ENCODE measurements at places on chromosomes 5 and 9. TPM values are rescaled to one million over a fixed set of nuclear protein-coding genes. Genes with fewer than 3 reads are reported as not detected.

GRCh38 chr9:126472948-126473298 is 140.8 kb upstream of the LMX1B start:
- no peaks in the 10 kb centered on the region for H3K4me1 ChIP-seq
- no peak overlapping the region for H3K4me3 ChIP-seq
- no peak for DNase-seq
- no peak overlapping the region for H3K27ac ChIP-seq

NR2F1 gene
- total RNA-seq = 33.0 TPM

GCNT1 gene
- total RNA-seq = 34.2 TPM

DNA sequence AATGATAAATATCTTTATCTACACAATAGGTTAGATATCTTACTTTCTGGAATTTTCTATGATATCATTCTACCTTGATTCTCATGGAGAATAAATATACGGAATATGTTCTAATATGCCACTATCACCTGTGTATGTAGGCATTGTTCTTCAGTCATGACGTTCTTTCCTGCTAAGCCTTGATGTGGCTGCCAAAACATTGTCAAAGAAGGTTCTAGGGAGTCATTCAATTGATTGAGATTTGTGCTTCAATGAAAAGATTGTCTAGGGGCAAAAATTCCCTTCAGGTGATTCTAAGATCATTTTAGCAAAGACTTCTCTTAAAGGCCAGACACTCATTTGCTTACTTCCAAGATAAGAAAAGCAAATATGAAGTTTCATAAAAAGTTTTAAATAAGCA is 118.1 kb downstream of the MAT2B start:
- no peaks in the 10 kb centered on the region for H3K36me3 ChIP-seq
- no peak overlapping the region for H3K4me3 ChIP-seq
- no peak overlapping the region for H3K27ac ChIP-seq
- DNase-seq = no peak
- H3K27me3 ChIP-seq = no peaks in the 10 kb centered on the region

DNA sequence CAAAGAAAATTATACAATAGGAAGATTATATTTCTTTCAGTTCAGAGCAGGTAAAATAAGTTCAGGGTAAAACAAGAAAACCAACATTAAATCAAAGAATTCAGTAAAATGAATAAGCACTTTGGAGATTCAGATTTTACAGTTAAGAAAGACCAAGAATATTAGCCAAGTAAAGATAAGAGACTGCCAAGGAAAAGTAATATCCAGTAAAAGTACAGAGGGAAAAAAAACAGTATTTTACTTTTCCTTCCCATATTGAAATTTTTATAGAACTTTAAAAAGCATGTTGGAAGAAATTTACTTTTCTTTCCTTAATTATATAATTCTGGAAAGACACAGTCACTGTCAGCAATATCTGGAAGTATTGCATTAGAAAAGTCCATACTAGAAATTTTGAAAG is 393.4 kb downstream of the NFIB start:
- no peaks in the 10 kb centered on the region for H3K4me1 ChIP-seq
- no peak overlapping the region for H3K27ac ChIP-seq
- no peak overlapping the region for H3K4me3 ChIP-seq
- no peak for DNase-seq

- H3K36me3 ChIP-seq = no peaks in the 10 kb centered on the region
- DNase-seq = no peak
- peaks cover 19% of the 10 kb centered on the region for H3K4me1 ChIP-seq
Measured at GRCh38 chr9:99257723-99258389, 35.8 kb downstream of the SEC61B start.

SPINK7 gene
- total RNA-seq = not detected

DNA sequence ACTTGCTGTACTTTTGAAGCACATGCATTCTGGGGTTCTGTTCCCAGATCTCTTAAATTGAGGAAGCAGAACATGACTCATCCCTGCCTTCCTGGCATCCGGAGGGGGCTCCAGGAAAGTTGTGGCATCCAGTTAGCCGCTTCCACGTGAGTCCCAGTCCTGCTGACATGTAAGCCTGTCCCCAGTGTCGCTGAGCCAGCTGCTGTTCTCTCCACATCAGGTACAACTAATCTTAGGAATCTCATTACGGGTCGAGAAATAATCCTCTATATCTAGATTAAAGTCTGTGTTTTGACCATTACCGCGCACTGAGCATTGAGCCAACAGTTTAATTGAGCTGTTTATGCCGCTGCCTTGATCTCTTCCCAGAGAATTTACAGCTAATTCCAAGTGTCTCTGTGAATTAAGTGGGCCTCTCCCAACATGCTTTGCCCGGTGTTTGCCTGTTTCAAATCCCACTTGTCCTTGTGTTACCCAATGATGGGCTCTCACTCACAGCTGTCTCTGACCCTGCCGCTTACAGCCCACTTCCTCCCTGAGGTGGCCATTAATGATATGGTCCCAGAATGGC is 10.5 kb upstream of the SHB start:
- no peaks in the 10 kb centered on the region for H3K36me3 ChIP-seq
- DNase-seq = no peak
- no peak overlapping the region for H3K27ac ChIP-seq
- H3K4me3 ChIP-seq = no peak overlapping the region

TSLP gene
- 0.26 TPM for total RNA-seq

DNA sequence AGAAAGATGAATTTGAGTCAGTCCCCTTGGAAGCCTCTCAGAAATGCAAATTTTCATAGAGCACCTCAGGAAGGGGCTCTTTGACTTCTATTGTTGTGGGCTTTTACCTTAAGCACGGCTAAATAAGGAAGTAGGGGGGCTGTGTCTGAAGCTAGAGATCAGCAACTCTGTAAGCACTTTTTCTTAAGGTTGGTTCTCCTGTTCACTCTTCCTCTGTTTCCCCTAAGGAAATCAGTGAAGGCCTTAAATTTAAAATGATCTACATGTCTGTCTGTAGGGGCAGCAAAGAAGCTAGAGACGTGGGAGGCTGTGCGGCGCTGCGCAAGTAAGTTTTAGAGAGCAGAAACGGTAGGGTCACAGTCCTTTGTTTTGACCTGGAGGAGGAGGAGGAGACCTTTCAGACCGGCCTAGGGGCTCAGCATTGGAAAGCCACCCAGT is 1.2 kb upstream of the CDC14B start:
- H3K4me1 ChIP-seq = peaks cover 8% of the 10 kb centered on the region
- no peaks in the 10 kb centered on the region for H3K27me3 ChIP-seq
- no peaks in the 10 kb centered on the region for H3K36me3 ChIP-seq

GRCh38 chr5:126508251-126508961 is 85.2 kb downstream of the GRAMD2B start:
- H3K27ac ChIP-seq = peak overlapping the region; percentile 7
- no peak for DNase-seq
- H3K36me3 ChIP-seq = no peaks in the 10 kb centered on the region

- DNase-seq = no peak
- H3K4me1 ChIP-seq = no peaks in the 10 kb centered on the region
- H3K27ac ChIP-seq = no peak overlapping the region
- H3K27me3 ChIP-seq = no peaks in the 10 kb centered on the region
- no peak overlapping the region for H3K4me3 ChIP-seq
Measured at GRCh38 chr5:107337281-107337680, 333.5 kb downstream of the EFNA5 start.

MFAP3 gene
- total RNA-seq = 23.4 TPM

CDX1 gene
- not detected for total RNA-seq

DNA sequence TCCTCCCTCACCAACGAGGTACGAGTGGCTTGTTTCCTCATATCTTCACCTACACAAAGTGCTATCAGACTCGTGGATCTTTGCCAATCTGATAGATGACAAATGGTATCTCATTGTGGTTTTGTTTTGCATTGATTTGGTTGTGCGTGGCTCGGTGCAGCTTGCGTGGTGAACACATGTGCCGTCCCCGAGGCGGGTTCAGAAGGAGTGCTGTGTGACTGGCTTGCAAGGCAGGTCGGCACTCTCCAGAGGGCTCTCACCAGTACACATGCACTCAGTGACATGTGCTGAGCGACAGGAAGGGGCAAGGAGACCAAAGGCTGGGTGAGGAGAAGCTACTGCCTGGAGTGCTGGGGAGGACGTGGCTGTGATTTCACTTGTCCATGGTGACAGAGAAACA is 95.3 kb upstream of the PITX1 start:
- no peak for DNase-seq
- no peaks in the 10 kb centered on the region for H3K36me3 ChIP-seq
- H3K27ac ChIP-seq = no peak overlapping the region
- H3K4me3 ChIP-seq = no peak overlapping the region
- H3K4me1 ChIP-seq = no peaks in the 10 kb centered on the region

EQTN gene
- total RNA-seq = not detected

TPM2 gene
- 132 TPM for total RNA-seq

BTNL9 gene
- 20.2 TPM for total RNA-seq

DNA sequence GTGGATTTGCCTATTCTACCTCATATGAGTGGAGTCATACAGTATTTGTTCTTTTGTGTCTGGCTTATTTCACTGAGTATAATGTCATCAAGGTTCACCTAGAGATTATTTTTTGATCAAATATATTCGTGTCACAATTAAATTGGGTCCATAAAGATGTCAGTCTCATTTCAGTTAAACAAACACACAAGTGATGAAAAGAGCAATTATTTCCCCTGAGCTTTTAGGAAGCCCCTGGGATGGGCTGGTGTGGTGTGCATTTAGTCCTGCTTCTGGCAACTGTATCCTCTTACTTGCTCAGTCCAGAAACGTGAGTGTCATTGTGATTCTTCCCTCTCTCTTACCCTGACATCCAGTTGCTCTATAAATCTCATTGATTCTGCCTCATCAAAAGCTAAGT is 52.8 kb upstream of the CARTPT start:
- H3K4me1 ChIP-seq = no peaks in the 10 kb centered on the region
- H3K4me3 ChIP-seq = no peak overlapping the region
- no peak overlapping the region for H3K27ac ChIP-seq

DNA sequence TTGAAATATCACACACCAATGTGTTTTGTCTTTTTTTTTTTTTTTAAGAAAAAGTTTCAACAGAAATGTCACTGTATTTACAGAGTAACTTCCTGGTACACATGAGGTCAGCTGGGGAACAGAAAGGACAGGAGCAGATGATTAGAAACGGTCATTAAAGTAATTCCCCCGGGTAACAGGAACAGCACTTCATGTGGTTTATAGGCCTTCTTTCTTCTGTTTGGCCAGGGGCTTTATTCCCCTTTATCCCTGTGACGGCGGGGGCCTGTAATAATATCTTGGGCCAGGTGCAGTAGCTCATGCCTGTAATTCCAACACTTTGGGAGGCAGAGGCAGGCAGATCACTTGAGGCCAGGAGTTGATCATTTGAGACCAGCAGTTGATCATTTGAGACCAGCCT is 30.5 kb upstream of the MSH3 start:
- no peak overlapping the region for H3K4me3 ChIP-seq
- no peak overlapping the region for H3K27ac ChIP-seq
- no peaks in the 10 kb centered on the region for H3K27me3 ChIP-seq
- DNase-seq = peak; percentile 23

WDR36 gene
- 11.9 TPM for total RNA-seq

DNA sequence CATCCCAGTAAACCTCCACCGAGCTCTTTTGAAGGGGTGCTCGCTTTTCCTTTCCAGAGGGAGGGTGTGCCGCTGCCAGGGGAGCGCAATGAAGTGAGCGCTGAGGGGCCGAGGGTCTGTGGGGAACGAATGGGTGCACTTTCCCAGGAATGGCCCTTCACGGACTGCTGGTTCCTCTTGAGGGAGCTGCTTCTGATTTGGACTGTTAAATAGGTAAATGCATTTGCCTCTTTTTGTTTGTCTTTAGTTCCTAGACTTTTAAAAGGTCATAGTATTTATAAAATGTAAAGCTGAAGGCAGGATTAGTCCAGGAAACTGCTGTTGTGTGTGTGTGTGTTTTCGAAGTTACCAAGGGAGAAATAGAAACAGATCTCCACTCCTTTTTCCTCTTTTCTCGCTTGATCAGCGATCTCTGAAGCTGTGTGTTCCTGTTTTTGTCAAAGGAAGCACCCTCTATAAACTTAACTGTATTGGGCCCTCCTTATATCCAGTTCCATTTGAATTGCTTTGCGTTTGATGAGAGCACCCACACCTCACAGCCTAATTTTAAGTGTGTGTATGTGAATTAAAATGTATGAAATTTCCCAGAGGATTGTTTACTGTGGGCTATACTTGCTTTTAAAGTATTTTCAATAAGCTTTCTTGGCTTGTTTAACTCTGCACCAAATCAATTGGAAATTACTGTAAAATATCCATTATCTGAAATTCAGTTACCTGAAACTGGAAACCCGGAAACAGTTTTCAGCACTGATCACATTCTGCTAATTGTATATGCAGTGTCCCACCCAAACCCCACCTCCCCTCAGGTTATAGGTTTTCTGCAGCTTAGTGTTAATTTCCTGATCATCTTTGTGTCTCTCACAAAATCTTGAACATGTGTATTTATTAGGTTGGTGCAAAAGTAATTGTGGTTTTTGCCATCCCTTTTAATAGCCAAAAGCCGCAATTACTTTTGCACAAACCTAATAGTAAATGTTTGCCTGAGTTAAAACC is 966 bp downstream of the SNX2 start:
- H3K36me3 ChIP-seq = no peaks in the 10 kb centered on the region
- peak overlapping the region; percentile 81 for H3K4me3 ChIP-seq
- peaks cover 25% of the 10 kb centered on the region for H3K4me1 ChIP-seq
- no peaks in the 10 kb centered on the region for H3K27me3 ChIP-seq
- no peak for DNase-seq

- H3K4me1 ChIP-seq = no peaks in the 10 kb centered on the region
- DNase-seq = no peak
- H3K36me3 ChIP-seq = no peaks in the 10 kb centered on the region
- no peak overlapping the region for H3K4me3 ChIP-seq
Measured at GRCh38 chr5:108003178-108003577, 332.4 kb upstream of the EFNA5 start.

CDH18 gene
- total RNA-seq = 0.78 TPM

TRIO gene
- total RNA-seq = 62.0 TPM

OBP2B gene
- total RNA-seq = not detected

- peaks cover 28% of the 10 kb centered on the region for H3K4me1 ChIP-seq
- peak overlapping the region; percentile 55 for H3K27ac ChIP-seq
- no peaks in the 10 kb centered on the region for H3K27me3 ChIP-seq
- peak; percentile 91 for DNase-seq
Measured at GRCh38 chr9:83047839-83048775, 14.8 kb downstream of the RASEF start.

OGN gene
- total RNA-seq = 4.4 TPM

GRCh38 chr9:36937346-36937745 is 96.7 kb downstream of the PAX5 start:
- H3K27me3 ChIP-seq = no peaks in the 10 kb centered on the region
- H3K36me3 ChIP-seq = no peaks in the 10 kb centered on the region
- DNase-seq = no peak

DNA sequence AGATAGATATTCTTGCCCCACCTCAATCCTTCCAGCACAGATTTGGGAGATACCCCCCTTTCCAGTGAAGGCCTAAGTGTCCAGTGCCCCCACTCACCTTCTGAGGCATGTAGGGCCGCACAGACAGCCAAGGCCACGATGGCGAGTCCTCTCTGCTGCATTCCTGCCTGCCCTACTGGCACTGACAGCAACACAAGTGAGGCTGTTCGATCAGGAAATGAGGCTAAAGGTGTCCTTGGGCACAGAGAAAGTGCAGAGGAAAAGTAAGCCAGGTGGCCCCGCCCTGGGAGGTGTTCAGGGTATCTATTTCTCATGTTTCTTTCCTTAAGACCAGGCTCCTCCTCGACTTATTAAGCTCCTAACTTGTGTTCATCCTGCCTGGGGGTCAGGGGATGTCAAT is at the start of gene CCL28:
Gene CCL28 (minus strand): TSS at position 236 of the 400 bp plus-strand sequence. CDS start 75 bp downstream, at position 161.
- peak within 1 kb of the TSS; percentile 82 for H3K27ac ChIP-seq
- DNase-seq = peak; percentile 70
- no peak within 1 kb of the TSS for H3K4me3 ChIP-seq
- no peaks in the 10 kb centered on the region for H3K27me3 ChIP-seq
- H3K36me3 ChIP-seq = no peaks in the 10 kb centered on the region

GRCh38 chr5:138719811-138720210 is 33.4 kb upstream of the CTNNA1 start:
- no peak overlapping the region for H3K27ac ChIP-seq
- H3K27me3 ChIP-seq = no peaks in the 10 kb centered on the region
- peaks cover 4% of the 10 kb centered on the region for H3K4me1 ChIP-seq
- H3K36me3 ChIP-seq = no peaks in the 10 kb centered on the region
- no peak for DNase-seq

CDH9 gene
- total RNA-seq = not detected

All from body of pancreas (tissue), 4 donors.